Panc1 (cell line): ENCODE measurements at places on chromosomes 5 and 9.

- no peak for DNase-seq
Measured at GRCh38 chr5:123438902-123439301, 15.7 kb upstream of the CEP120 start.

GRCh38 chr5:152353001-152353400 lies 52.1 kb downstream of the NMUR2 start:
- DNase-seq: no peak

GRCh38 chr5:119789406-119790117 lies 160.2 kb downstream of the FAM170A start:
- DNase-seq: no peak

GRCh38 chr9:110115826-110116542 lies 92.0 kb downstream of the C9orf152 start:
- no peak for DNase-seq

- no peak for DNase-seq
Measured at GRCh38 chr5:87876616-87877015, 392.0 kb downstream of the TMEM161B start.

GRCh38 chr9:122875523-122875922 lies 29.6 kb downstream of the RC3H2 start:
- no peak for DNase-seq

- DNase-seq: no peak
Measured at GRCh38 chr9:126642839-126643238, 29.1 kb downstream of the LMX1B start.

DNA sequence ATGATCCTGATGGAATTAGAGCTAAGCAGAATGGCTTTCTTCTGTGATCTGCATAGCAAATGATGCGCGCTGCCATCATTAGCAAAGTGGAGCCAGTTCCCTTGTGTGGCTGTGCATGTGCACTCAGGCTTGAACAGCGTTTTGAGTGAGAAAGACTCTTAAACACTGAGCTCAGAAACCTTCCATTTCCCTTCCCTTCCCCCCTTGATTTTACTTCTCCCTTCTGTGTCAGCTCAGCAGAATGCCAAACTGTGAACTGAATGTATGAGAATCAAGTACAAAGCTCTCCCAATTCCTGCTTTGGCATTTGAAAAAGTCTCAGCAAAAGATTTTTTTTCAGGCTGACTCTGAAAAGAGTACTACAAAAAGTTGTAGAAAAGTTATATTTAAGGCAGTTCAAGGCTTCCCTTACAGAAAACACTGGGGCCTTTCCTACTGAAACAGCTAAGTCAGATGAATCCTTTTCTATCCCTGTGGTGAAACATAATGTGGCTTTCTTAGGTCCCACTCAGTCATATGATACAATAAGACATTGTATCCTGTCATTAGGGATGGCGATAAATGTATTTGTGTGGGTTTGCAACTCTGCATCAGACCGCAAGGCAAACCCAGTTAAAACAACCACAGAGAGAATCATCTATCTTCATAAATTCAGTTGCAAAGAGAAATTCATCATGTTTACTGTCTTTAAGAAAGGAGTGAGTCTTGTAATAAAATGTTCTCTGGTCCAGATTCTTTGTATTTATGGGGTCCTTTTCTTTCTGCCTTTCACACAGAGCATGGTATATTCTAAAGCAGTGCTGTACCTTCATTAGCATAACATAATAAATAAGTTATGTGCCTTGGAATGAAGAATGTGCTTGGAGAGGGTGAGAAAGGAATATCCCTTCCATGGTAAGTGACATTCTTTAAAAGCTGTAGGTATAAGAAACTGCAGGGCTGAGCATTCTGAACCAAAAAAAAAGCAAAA lies 222.6 kb downstream of the CAAP1 start:
- no peak for DNase-seq

GRCh38 chr5:181098762-181099601 lies 32.0 kb downstream of the OR2V1 start:
- no peak for DNase-seq

DNA sequence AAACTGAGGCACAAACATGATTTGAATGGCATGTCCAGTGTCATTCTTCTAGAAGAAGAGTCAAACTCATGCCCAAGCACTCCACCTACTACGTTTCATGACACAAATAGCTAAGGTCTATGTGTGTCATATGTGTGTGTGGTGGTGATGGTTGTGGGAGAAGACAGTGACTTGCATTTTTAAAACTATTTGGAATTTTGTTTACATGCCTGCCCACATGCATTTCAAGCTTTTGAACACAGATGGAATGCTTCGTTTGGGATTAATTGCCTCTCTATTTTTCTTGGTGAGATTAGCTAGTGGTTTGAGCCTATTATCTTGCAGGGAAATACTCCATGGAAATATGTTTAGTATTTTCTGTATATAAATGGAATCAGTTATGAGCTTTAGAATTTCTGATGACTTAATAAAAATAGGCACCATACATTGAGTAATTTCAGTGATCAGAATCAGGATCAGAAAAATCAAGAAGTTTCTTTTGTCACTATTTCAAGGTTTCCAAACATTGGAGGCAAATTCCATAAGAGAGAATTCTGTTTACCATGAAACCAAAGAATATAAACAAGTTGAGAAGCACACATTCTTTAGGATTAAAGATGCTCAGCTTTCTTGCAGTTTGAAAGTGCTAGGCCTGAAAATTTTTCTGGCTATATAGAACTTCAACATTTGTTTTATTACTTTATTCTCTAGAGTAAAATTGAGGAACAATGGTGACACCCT lies 260.3 kb upstream of the SEMA6A start:
- no peak for DNase-seq

- no peak for DNase-seq
Measured at GRCh38 chr5:93476251-93476742, 104.7 kb downstream of the NR2F1-AS1 start.
